NCI-H1930 (cell line): ENCODE measurements at places on chromosomes 11 and 22.

DNA sequence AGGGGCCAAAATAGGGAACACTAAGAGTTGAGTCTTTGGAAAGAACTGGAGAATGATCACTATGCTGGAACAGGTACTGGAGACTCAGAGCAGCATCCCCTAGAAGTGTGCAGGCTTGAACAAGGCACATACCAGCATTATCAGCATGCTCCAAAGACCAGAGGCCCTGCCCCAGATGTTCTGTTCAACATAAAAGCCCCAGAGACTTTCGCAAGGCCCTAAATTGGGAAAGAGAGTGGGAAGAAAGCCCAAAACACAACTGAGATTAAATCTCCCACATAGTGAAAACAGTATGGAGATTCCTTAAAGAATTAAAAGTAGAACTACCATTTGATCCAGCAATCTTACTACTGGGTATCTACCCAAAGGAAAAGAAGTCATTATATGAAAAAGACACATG lies 9.4 kb downstream of the CNGA4 start:
- DNase-seq, result no peak

GRCh38 chr22:30327864-30328345 lies 1.2 kb upstream of the TBC1D10A start:
- no peak for DNase-seq

DNA sequence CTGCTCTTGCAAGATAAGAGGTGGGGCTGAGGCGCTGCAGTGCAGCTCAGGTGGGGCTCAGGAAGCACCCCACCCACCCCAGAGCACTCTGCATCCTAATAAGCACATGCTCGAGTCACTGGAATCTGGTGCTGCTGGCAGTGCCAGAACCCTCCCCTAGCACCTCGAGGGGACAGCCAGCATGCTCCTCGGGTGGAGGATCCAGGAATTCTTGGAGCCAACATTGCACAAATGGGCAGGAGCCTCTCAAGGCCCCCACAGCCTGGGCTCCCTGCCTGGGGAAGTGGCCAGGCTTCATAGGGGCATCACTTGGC lies 27.5 kb upstream of the CABP7 start:
- no peak for DNase-seq

DNA sequence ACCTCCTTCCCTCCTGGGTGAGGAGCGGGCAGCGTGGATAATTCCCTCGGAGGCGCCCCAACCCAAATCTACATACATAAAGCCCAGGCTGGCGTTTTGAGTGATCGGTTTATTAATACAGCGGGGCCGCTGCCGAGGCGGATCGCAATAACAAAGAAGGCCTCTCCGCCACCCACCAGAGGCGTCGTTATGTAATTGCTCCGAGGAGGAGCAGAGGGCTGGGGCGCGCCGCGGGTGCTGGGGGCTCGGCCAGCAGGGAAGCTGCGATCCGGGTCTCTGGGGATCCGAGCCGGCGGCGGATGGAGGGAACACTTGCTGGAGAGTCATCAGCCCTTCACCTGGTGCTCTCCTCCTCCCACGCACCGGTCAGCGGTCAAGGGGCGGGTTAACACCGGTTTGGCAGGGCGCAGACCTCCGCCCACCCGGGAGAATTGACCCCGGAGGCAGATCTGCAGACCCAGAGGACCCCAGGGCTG lies 6.4 kb upstream of the TP53I11 start:
- no peak for DNase-seq

DNA sequence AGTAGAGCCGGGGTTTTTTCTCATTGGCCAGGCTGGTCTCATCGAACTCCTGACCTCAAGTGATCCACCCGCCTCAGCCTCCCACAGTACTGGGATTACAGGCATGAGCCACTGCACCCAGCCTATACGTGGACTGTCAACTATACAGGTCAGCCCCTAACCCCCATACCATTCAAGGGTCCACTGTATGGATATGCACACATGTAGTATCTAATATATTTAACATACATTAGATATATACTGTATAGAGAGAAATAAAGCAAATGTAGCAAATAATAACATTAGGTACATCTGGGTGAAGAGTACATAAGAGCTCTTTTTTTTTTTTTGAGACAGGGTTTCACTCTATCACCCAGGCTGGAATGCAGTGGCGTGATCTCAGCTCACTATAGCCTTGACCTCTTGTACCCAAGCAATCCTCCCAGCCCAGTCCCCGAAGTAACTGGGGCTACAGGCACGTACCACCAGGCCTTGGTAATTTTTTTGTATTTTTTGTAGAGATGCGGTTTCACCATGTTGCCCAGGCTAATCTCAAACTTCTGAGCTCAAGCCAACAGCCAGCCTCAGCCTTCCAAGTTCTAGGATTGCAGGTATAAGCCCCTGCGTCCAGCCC lies 1.5 kb upstream of the ATP5MGL start:
- DNase-seq, result no peak

GRCh38 chr22:24450610-24451009 lies 23.2 kb downstream of the ADORA2A start:
- no peak for DNase-seq

DNA sequence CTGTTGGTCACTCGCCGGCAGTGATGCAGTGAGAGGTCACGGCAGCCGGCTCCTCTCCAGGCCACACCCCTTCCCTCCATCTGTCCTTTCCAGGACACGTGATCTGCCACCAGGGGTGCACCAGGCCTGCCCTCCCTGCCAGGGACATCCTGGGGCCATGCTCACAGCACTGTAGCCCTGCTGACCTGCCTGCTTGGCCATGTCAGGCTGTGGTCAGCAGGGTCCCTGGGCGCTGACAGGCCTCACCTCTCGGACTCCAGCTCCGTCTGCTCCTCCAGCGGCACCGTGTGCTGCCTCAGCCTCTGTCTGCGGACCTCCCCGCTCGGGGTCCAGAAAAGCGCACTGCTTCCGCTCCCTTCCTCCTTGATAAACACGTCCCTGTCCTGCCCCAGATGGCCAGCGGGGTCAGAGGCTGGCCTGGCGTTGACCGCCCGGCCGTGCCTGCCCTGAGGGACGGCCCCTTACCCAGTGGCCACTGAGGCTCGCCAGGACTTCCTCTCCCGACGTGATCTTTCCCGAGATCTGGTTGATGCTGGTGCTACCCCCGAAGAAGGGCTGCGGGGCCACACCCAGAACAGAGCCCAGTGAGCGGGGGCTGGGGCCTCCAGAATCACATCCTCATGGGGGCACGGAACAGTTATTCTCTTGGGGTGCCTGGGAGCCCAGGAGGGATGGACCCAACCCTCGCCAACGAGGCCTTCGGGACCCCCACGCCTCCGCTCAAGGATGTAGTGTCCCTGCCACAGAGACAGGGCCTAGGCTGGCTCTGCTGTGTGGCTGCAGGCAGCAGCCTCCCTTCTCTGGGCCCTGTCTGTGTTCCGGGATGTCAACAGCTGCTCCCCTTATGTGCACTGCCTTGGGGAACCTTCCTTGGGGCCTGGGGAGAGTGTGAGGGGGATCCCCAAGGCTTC lies 36.3 kb upstream of the CARS1 start:
- no peak for DNase-seq

DNA sequence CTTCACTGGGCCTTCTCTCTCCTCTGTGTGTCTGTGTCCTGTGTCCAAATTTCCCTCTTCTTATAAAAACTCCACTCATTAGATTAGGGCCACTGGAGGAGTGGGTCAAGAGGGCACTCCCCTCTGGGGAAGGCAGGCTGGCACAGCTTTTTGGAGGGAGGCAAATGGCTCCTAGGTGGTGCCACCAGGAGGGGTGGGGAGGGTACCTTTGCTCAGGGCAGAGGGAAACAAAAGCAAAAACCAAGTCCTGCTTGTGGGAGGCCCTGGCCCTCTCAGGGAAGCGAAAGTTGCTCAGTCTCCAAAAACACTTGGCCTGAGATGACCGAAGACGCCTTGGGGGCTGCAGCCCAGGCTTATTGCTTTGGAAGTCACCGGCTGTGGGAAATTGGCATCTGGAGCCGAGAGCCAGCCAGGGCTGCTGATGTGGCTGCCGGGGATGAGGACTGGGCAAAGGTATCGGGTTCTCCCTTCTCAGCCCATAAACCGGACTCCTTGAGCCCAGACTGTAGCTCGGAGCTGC lies 48.2 kb upstream of the ANO1 start:
- no peak for DNase-seq

- DNase-seq, result no peak
Measured at GRCh38 chr22:40107851-40108378, 69.8 kb upstream of the TNRC6B start.

- no peak for DNase-seq
Measured at GRCh38 chr11:27390318-27391295, 27.6 kb upstream of the CCDC34 start.

- DNase-seq, result no peak
Measured at GRCh38 chr11:37727371-37727770, 1129.3 kb upstream of the RAG2 start.

- DNase-seq, result no peak
Measured at GRCh38 chr22:49500942-49501395, 326.7 kb downstream of the BRD1 start.

DNA sequence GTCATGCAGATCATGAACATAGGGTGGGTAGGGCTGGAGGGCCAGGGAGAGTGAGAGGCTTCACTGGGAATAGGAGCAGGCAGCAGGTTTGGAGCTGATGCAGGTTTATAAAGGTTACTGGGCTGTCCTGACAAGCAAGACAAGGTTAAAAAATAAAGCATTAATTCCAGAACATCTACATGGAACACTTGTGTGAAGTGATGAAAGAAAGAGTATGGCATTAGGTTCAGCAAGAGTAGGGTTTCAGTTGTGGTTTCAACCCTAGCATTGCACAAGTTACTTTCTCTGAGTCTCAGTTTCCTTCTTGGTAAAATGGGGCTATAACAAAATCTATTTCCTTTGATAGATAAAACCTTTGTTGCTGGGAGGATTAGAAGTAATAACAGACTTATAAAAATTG lies 114.6 kb upstream of the SESN3 start:
- DNase-seq, result no peak

- DNase-seq, result no peak
Measured at GRCh38 chr11:16195651-16196050, 160.7 kb downstream of the SOX6 start.

- peak; percentile 86 for DNase-seq
Measured at GRCh38 chr11:46238967-46239800, 38.3 kb upstream of the CREB3L1 start.

- DNase-seq, result no peak
Measured at GRCh38 chr11:17734986-17735817, 621 bp downstream of the KCNC1 start.

- DNase-seq, result peak; percentile 8
Measured at GRCh38 chr11:123055191-123055901, 6.6 kb downstream of the HSPA8 start.

DNA sequence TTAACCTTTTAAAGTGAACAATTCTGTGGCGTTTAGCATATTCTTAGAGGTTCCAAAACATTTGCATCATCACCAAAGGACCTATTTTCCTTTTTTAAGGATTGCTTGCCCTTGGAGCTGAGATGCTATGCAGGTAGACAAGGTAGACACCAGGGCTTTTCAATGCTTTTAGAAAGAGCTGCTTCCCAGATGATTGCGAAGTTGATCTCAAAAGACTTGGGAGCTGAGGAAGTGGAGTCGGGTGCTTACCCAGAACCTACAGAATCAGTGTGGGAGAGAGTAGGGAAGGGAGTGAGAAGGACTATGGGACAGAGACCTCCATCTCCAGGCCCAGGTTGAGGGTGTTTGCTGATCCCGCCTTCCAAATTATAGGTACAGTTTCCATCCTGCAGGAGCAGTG lies 11.1 kb upstream of the ALX4 start:
- DNase-seq, result no peak

DNA sequence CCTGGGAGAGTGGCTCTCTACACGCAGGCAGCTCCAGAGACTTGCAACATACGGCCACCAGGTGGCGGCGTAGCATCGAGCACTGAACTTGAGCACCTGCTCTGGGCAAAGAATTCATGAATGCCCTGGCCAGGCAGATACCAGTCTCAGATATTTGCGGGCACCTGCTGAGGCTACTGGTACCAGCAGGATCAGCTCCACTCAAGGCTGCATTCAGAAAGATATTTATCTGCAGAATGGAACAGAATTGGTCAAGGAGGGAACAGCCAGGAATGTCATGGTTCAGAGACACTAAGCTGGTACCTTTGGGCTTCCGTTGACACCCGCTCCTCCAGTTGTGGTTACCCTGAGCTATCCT lies 10.8 kb upstream of the CCDC86 start:
- peak; percentile 78 for DNase-seq

DNA sequence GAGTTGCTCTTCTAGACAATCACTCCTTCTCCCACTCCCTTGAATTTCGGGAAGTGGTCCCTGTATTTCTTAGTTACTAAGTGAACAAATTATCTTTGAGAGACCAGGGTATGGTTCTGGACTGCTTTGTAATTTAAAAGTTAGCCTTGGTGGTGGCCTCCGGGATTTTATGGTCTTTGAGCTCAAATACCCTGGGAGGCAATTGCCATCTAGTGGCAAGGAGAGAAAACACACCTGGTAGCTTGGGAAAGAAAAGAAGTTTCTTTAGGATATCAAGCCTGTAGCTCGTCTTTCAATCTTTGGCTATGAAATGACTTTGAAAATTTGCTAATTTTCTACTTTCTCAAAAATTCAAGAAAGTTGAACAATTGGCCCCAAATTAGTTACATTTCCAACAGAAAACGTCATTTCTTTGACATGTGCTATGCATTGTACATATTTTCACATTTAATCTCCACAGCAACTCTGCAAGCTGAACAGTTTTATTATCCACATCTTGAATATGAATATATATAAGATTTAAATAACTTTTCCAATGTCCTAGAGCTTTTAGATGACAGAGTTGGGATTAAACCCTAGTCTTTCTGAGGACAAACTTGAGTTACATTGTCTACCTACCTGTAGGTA lies 39.1 kb downstream of the MMP27 start:
- no peak for DNase-seq

GRCh38 chr22:24011735-24012068 lies 598 bp downstream of the CABIN1 start:
- no peak for DNase-seq
